Thyroid gland (tissue), 4 donors: ENCODE measurements at places on chromosomes 12 and 14.

DNA sequence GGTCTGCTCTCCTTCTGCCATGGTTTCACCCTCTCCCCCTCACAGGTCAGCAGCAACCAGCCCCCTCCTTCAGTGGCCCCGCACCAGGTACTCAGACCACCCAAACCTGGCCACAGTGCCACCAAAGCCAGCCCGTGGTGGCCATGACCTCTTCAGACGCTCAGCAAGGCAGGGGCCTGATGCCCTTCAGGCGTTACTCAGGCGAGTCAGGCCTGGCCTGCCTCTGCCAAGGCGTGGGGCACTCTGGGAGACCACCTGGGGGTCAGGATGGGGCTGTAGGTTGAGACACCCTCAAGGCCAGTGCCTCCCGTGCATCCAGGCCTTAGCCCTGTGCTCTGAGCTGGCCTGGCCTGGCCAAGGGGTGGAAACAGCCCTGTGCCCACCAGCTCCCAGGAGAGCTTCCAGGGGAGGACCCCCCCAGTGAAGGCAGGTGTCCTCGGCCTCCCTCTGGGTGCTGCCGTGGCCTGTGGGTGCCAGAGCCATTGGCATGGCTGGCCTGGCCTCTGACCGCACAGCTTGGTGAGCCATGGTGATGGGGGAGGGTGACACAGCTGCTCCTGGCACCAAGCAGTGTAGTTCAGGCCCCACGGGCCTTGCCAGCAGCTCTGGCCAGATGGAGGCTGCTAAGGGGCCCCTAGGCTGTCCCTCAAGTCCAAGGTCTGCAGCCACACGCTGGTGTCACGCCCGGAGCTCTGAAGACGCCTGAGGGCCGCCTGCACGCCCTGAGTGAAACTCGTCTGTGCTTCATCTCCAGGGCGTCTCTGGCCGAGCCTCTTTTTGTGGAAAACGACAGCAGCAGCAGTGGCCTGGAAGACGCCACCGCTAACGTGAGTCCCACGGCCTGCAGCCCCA lies 15.1 kb downstream of the XRCC3 start:
- no peak for DNase-seq

DNA sequence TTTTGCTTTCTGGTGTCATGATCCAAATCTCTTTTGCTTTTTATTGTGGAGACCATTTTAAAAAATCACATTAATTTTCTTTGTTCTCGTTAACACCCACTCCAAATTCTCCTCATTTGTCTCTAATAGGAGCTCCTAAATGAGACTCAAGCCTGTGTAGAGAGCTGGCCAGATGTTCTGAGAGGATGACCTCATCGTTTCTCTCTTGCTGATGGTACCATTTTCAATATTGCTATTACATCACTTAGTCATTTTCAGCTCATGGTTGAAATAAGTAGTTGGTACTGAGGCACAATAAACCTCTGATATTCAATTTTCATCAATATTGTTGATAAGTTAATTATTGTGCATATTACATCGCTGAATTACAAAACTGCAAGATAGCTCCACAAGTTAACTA lies 31.5 kb downstream of the SPTB start:
- DNase-seq = no peak

DNA sequence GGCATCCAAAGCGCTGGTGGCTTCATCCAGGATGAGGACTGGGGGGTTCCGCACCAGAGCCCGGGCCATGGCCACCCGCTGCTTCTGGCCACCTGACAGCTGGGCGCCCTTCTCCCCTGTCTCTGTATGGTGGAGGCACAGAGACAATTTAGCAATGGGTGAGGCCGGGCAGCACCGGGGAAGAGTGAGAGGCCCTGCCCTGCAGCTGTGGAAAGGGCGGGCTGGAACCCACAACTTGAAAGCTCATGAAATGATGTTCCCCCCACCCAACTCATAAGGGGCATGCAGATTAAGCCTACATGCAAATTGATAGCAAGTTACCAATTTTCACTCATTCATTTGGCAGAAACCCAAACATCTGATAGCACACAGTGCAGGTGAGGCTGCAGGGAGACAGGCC lies 34.1 kb downstream of the ABCB9 start:
- DNase-seq = no peak

DNA sequence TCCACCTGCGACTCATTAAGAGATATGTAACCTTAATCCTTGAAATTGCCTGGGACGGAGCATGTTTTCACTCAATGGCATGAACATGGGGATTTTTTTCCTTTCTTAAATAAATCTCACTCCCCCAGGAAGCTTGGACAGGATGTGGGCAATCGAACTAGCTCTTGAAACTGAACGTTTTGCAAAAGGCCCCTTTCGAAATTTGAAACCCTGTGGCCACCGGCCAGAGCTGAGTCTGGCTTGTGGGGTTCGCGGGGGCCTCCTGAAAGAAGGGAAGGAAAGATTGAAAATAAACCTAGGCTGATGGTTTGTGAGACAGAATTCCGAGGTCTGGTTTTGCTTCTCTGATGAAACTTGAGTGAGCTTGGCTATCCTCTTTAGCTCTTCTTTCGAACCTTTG lies 101.4 kb upstream of the RTL1 start:
- no peak for DNase-seq

DNA sequence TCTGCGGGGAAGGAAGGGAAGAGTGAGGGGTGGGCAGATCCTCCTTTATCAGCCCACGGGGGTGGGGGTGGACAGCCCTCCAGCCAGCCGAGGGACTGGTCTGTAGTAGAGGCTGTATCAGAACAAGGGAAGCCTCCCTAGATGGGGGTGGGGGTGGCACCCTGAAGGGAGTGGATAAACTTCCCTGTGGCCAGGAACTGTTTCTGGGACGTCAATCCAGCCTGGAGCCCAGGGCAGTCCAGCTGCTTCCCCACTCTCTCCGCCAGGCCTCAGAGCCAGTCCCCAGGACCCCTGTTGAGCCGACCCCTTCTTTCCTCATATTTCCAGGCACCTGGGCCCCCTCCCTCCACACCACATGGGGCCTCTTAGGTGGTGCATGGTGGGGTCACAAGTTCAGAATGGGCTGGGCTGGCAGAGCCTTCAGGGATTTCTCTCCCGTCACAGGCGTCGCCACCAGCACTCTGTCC lies 6.7 kb downstream of the PLD4 start:
- no peak for DNase-seq

- DNase-seq = peak; percentile 26
These were observed 85.8 kb downstream of the ATP23 start for GRCh38 chr12:58026897-58027891.

- DNase-seq = no peak
These were observed 11.4 kb upstream of the SOS2 start for GRCh38 chr14:50242566-50243310.

GRCh38 chr14:32932914-32933628 lies 5.6 kb upstream of the NPAS3 start:
- DNase-seq = peak; percentile 38

GRCh38 chr14:99537399-99537798 lies 56.2 kb downstream of the CCNK start:
- peak; percentile 72 for DNase-seq

GRCh38 chr14:21037156-21037555 lies 2.5 kb upstream of the RNASE13 start:
- DNase-seq = no peak

DNA sequence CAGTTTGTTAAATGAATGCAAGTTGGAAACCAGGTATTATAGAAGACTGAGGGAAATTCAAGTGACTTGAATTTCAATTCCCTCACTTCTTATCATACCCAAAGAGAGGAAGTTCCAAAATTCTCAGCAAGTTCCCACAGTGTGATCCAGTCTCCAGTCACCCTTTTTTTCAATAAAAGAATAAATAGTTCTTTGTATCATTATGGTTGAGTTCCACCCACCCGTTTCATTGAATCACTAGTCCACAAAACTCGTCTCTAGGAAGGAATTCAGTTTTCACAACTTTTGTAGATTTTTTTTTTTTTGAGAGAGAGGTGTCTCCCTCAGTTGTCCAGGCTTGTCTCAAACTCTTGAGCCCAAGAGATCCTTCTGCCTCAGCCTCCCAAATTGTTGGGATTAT lies 1.6 kb upstream of the TMEM30B start:
- no peak for DNase-seq

DNA sequence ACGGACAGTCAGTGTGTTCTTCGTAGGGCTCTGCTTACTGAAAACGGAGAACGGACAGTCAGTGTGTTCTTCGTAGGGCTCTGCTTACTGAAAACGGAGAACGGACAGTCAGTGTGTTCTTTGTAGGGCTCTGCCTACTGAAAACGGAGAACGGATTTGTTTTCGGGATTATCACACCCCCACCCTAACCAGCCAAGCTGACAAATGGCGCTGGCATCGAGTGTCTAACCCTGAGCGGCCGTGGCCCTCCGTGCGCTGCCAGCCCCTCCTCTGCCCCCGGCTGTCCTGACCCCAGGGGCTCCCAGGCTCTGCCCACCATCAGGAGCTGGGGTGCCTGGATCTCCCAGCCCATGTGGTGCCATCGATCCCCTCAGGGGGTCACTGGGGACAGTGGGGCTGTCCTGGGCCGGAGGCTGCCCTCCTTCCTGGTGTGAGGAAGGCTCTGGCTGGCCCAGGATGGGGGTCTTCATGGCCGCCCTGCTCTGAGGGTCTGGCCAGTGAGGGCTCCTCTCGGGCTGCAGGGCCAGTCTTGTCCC lies 57.3 kb downstream of the FBRSL1 start:
- no peak for DNase-seq

- no peak for DNase-seq
These were observed 12.6 kb downstream of the BTBD6 start for GRCh38 chr14:105260959-105261358.

GRCh38 chr14:68286667-68287066 lies 467.1 kb downstream of the RAD51B start:
- no peak for DNase-seq

DNA sequence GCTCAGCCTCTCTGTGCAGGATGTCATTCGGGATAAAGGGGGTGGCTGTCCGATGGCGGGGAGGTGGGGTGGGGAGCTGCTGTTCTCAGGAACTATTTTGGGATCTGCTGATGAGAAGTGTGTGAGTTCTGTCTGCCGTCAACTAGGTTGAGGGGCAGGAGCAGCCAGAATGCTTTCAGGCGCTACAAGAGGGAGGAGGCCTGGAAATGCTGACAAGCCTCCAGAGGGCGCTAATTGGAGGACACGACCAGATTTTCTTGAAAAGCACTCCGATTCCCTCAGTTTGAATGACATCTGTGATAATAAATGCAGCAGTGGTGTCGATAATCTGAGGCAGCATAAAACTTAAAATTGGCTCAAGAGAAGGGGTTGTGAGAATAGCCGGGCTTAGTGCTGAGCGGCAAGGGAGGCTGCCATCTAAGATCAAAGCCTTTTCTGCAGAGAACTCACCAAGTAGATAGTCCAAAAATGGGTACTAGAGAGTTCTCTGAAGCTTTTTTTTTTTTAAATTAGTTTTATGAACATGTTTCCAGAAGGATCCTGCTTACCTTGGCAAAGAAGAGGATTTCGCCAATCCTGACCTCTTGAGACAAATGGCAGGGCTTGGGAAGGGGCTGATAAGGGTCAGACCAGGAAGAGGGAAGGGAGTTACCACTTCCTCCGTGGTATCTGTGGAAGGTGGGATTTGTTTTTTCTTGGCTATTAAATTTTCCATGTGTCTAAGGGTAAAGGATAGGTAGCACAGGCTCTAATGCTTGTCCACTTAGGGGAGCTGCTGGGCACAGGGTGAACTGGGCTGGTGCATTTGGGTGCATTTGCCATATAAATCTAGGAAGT lies 94.4 kb downstream of the CRACR2A start:
- peak; percentile 47 for DNase-seq

GRCh38 chr14:95850429-95850828 lies 26.2 kb upstream of the TUNAR start:
- DNase-seq = no peak

GRCh38 chr14:67396381-67396970 lies 15.5 kb downstream of the PLEK2 start:
- DNase-seq = no peak

- DNase-seq = no peak
These were observed 114.2 kb downstream of the PDE3A start for GRCh38 chr12:20482491-20483054.

DNA sequence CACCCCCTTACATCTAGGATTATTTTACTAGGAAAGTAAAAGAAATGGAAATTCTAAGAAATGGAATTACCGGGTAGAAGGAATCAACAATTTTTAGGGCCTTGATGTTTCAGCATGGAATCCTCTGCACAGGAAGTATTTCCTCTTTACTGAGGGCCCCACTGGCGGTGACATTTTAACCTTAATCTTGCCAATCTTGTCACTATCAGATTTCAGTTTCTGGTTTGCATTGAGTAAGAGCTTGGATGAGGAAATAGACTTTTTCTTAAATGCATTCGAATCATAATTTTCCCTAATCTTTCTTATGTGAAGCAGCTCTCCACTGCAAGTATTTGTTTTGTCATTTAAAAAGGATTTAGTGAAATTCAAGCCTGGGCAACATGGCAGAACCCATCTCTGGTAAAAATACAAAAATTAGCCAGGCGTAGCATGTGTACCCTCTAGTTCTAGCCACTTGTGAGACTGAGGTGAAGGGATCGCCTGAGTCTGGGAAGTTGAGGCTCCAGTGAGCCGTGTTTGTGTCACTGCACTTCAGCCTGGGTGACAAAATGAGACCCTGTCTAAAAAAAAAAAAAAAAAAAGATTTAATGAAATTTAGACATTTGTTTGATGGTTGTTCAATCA lies 40.7 kb downstream of the TPCN1 start:
- DNase-seq = peak; percentile 46

GRCh38 chr12:53845932-53846331 lies 92.7 kb upstream of the HOXC13 start:
- no peak for DNase-seq

- DNase-seq = no peak
These were observed 194.1 kb downstream of the MON2 start for GRCh38 chr12:62660756-62661155.

DNA sequence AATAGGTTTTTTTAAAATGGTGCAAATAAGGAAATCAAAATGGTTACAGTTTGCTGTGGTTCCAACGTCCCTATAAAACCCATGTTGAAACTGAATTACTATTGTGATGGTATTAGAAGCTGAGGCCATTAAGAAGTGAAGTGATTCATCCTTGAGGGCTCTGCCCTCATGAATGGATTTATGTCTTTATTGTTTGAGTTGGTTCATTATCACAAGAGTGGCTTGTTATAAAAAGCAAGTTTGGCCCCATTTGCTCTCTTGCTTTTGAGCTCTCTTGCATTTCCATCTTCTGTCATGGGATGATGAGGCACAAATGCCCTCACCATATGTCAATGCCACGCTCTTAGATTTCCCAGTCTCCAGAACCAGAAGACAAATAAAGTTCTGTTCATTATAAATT lies 62.3 kb downstream of the PRKD1 start:
- no peak for DNase-seq

DNA sequence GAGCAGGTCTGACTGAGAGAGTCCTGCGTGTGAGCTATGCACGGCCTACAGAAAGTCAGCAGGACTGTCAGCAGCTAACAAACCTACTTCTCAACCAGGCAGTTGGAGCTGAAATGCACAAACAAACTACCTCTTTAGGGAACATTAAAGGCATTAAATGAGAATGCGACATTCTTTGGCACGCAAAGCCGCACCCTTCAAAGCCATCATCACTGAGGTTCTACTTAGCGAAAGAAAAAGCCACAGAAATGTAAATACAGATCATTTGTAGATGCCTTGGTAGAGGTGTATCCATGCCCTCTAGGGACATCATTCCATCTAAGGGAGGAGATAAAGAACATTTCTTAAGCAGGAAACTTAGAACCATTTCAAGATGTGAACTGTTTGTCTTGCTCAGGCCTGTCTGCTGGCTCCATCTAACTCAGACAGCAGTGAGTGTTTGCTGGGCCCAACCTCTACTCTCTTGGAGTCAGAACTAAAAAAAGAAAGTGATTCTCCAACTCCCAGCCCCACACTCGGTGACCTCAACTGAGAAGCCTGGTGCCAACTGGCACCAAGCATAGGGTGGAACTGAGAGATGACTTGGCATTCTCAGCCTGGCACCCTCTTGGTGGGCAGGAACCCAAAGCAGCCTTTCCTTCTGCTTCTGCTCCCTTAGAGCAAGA lies 63.5 kb upstream of the MBIP start:
- DNase-seq = peak; percentile 93

- DNase-seq = no peak
These were observed 10.6 kb upstream of the NINJ2 start for GRCh38 chr12:673849-674248.
